ENCODE measurements at places on chromosomes 13 and 19. TPM values are rescaled to one million over a fixed set of nuclear protein-coding genes. Genes with fewer than 3 reads are reported as not detected.

GRCh38 chr19:1042689-1043511 lies 3.0 kb downstream of the ABCA7 start:
- no peak for DNase-seq

GRCh38 chr19:30305346-30306060 lies 66.7 kb upstream of the ZNF536 start:
- no peak for DNase-seq

- no peak for DNase-seq
These were observed 39.4 kb upstream of the KATNAL1 start for GRCh38 chr13:30346789-30347167.

STARD13 gene
- total RNA-seq = 0.41 TPM

- peak; percentile 48 for DNase-seq
These were observed 24.3 kb downstream of the COLGALT1 start for GRCh38 chr19:17579661-17580244.

KLHL1 gene
- not detected for total RNA-seq

TRMT1 gene
- total RNA-seq = 90.7 TPM

DNA sequence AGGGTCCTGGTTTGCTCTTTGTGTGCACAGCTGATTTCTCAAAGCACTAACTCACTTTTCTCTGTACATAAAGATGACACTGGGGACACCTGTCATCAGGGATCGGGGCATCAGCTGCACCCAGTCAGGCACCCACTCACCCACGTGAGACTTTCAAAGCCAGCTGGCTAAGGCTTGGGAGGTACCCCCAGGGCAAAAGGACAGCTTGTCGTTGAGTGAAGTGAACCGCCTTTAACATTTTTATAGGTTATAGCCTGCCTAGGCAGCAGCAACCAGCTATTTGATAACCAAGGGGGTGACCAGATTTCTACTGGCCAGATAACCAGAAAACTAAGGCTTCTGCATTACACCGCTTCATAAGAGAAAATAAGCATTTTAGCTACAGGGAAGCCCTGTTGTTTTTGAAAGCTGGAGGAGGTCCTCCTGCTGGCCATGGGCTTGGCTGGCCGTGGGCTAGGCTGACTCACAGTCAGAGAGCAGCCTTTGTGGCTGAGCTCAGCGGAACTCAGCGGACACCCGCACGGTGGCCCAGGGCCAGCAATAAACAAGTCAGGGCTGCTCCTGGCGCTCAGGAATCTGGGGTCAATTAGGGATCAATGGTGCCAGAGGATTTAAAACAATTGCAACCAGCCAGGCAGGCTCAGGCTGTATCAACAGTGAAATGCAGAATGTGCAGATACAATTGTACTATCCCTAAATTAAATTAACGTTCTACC lies 57.1 kb downstream of the ALOX5AP start:
- DNase-seq = no peak

DNA sequence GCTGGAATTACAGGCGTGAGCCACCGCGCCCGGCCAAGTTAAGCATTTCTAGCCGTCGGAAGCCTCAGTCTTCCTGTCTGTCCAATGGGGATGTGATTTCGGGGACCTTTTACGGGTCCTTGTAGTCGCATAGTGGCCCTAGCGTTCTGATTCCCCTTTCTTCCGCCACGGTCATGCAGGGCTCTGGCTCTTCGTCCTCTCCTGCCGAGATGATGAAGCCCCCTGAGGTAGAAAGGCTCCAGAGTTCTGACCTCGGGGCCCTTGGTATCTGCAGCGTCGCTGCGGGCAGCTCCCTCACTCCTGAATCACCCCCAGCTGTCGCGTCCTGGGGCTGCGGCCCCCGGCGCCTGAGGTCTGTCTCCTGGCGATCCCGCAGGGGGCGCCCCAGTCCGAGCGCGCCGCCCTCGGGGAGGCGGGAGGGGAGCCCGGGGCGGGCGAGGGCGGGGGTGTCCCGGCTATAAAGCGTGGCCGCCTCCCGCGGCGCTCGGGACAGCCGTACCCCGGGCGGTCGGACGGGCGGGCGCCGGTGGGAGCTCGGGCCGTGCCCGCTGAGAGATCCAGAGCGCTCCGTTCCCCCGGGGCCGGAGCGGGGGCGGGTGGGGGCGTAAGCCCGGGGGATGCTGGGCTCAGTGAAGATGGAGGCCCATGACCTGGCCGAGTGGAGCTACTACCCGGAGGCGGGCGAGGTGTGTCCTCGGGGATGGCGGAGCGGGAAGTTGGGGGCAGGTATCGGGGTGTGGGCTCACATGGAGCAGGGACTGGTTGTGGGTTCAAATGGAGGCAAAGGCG lies at the start of gene FOXA3:
TSS of gene FOXA3 (plus strand) at position 487 of the 789 bp plus-strand sequence. CDS start at position 618, 131 bp downstream.
- DNase-seq = peak; percentile 50

DNA sequence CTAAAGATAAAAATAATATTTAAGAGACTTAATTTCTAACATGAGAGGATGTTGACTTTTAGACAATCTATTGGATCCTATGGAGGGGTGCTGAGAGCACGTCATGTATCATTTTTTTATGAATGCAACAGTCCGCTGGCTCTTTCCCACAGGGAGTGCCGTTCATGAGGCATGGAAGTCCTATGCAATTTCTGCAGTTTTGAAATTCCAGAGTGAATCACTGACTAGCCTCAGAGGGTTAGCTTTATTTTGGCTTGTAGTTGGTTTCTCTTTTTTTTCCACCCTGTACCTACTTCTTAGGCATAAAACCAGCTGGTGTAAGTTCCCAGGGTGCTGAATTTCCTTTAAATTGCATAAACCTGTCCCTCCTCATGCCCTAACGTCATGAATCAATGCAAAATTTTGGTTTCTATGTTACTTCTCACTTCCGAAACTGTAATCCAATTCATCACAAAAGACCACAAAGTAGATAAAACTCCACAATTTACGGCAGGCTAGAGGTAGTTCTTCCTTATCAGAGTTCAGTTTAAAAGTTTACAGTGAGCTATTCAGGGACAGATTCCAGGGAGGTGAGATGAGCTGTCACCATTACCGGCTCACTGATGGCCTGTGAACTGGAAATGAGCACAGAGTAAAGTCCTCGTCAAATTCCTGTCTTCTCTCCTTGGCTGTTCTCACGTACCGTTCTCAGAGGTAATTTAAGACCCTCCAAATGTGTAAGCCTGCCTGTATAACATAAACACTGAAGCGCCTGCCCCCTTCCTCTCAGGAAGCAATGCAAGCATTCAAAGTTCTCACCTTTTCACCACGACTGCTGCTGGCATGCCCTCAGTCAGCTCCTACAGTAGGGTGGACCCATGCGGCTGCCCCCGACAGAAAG lies 216.6 kb upstream of the SLC10A2 start:
- no peak for DNase-seq

DNA sequence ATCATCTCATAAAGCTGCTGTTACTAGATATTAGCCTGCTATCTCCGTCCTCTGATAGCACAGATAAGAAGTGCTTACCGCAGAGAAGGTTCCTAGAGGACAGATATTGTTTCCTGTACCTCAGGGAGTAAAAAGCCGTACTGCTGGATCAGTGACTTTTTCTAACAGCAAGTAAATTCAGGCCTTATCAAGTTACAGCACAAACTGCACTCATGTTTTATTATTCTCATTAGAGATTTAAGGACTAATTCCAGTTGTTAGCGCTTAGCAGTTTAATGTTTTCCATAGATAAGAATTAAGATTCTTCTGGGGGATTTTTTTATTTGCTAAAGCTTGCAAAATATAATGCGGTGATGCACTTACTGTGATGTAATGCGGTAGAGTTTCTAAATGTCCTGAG lies 119.0 kb upstream of the OBI1 start:
- DNase-seq = no peak

DNA sequence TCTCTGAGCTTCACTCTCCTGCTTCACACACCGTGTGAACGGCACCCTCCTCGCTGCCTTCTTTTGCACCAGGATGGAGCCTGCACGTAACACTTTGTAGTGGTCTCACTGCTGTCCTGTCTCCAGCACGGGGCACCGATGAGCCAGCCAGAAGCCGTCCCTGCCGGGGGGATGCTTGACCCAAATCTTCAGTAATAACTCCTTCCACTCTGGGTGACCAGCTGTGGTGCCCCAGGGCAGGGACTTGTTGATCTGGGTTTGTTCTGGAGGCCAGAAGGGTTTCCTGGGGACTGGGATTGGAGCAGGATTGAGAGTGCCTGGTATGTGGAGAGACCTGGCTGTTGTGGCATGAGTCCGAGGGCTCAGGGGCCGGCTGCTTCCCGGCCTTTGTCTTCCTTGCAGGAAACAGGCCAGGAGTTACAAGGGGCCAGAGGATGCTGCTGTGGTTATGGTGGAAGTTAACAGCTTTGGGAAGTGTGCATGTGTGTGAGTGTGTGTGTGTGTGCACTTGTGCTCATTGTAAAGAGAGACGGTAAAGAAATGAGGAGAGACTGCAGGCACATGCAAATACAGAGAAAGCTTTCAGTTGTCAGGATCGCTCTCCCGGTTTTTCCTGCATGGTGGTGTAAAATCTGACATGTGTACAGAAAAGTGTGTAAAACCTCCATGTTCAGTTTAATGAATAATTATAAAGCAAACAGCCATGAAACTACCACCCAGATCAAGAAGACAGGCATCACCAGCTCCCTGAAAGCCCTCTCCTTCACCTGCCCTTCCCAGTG lies 18.9 kb downstream of the PAK4 start:
- DNase-seq = no peak

DNA sequence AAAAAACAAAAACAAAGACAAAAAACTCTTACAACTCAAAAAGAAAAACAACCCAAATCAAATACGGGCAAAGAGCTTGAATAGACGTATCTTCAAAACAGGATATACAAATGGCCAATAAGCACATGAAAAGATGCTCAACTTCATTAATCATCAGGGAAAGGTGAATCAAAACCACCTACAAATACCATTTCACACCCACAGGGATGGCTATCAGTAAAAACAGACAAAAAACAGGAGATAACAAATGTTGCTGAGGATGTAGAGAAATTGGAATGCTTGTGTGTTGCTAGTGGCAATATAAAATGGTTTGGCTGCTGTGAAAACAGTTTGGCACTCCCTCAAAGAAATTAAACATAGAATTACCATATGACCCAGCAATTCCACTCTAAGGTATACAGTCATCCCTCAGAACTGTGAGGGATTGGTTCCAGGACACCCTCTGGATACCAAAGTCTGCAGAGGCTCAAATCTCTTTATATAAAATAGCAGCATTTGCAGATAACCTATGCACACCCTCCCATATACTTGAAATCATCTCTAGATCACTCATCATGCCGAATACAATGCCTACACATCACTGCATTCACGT lies 29.7 kb downstream of the MLLT1 start:
- no peak for DNase-seq

C19orf33 gene
- total RNA-seq = not detected

DNA sequence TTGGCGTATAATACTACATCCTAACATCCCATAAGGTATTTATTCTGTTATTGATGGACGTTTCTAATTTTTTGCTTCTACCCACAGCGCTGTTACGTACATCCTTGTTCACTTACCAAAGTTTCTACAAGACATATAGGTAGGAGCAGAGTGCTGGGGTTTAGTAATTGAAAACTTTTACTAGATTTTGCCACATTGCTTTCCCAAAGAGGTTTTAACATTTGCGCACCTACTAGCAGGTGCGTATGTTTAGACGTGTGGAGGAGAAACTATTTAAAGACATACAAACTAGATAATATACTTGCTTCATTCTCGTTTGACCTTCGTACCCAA lies 559 bp upstream of the RPL21 start:
- no peak for DNase-seq

DNA sequence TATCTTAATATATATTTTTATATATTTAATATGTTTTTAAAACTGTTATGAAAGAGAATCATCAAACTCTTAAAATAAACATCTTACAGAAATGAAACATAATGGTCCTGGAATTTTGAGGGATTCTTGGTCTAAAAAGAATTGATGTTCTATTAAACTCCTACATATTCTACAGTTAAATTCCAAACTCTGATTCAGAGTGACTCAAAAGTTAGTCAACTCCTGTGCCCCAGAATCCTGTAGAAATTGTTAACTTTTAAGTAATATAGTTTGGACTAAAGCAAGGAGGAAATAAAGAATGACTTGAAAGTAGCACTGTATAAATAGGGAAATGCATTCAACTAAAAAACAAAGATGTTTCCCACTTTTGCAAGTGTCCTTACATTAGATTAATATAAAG lies 47.7 kb downstream of the FNDC3A start:
- no peak for DNase-seq
